Stimulated activated CD4-positive, alpha-beta T cell treated with anti-CD3 and anti-CD28 coated beads, TNF-alpha, amount 100 ng/mL, for 1 hour (primary cell): ENCODE measurements at places on chromosomes 2 and 18.

DNA sequence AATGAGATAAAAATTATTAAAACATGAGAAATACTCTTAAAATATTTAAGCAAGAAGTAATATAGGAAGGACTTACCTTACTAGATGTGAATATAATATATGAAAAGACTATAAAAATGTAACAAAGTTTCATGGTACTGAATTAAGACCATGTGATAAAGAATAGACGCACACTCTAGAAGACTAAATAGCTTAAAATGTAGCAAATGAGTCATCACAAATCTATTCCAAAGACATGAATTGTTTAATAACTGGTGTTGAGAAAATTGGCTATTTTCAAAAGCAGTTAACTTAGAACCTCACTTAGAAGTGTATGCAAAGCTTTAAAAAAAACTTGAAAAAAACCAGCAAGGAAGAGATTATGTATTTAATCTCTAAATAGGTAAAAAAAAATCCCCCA, 64.1 kb downstream of the POLE4 start:
- DNase-seq: no peak

- DNase-seq: no peak
These were observed 160.5 kb upstream of the APCDD1 start for GRCh38 chr18:10293966-10294365.

GRCh38 chr2:9883897-9884296, 40.6 kb downstream of the TAF1B start:
- no peak for DNase-seq

- DNase-seq: no peak
These were observed at the start of gene DYSF for GRCh38 chr2:71453404-71454220. TSS of gene DYSF (plus strand) at chr2:71453561.
